ENCODE measurements at places on chromosomes 13 and 19. TPM values are rescaled to one million over a fixed set of nuclear protein-coding genes. Genes with fewer than 3 reads are reported as not detected.

Gene IGFL2
- total RNA-seq = not detected

Gene CD177
- total RNA-seq = not detected

Gene CEACAM16
- total RNA-seq = not detected

Gene RFPL4AL1
- total RNA-seq = not detected

Gene PSPC1
- 70.5 TPM for total RNA-seq

Gene ZNF880
- 17.8 TPM for total RNA-seq

DNA sequence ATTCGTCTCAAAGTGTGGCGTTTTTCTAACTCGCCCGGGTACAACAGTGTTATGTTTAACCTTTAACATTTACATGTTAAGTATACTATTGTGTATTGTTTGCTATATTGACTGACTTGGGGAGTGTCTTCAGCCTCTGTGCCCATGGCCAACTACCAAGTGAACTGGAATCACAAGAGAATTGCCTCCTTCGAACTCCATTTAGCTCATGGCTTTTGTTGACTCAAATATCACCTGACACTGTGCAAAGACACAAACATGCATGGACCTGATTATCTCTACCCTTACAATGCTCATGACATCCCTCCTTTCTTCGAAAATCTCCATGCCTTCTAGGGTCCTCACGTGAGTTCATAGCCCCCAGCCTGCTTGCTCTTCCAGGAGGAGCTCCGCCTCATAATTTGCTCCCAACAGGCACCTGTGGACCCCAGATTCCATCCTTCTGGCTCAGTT is 704 bp downstream of the ZNF814 start:
- H3K36me3 ChIP-seq = peaks cover 65% of the 10 kb centered on the region
- H3K27me3 ChIP-seq = no peaks in the 10 kb centered on the region
- H3K27ac ChIP-seq = peak overlapping the region; percentile 92
- peaks cover 28% of the 10 kb centered on the region for H3K4me1 ChIP-seq
- no peak for DNase-seq

GRCh38 chr13:64749301-64749700 is 2480.8 kb downstream of the PCDH9 start:
- DNase-seq = no peak
- H3K36me3 ChIP-seq = no peaks in the 10 kb centered on the region
- no peaks in the 10 kb centered on the region for H3K27me3 ChIP-seq
- H3K4me3 ChIP-seq = no peak overlapping the region

- no peak for DNase-seq
- H3K27me3 ChIP-seq = no peaks in the 10 kb centered on the region
- no peaks in the 10 kb centered on the region for H3K4me1 ChIP-seq
Measured at GRCh38 chr19:5303208-5303607, 37.4 kb downstream of the PTPRS start.

DNA sequence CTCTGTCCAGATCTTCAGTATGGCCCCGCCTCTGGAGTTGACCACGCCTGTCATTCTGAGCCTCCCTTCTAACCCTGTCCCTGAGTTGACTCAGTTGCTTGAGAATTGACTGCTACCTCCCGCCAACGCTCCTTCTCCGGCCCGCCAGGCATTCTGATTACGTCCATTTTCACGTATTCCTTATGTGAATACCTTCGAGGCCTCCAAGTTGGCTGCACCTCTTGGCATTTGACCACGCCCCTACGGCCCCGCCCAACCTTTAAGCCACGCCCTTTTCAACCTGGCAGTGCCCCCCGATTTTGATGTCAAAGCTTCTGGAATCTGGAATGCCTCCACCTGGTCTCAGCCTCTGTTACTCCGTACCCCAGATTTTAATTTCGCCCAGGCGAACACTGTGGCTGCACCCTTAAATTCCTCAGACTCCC is 1.7 kb upstream of the EML2 start:
- H3K27ac ChIP-seq = peak overlapping the region; percentile 96
- peaks cover 3% of the 10 kb centered on the region for H3K27me3 ChIP-seq
- peaks cover 55% of the 10 kb centered on the region for H3K4me1 ChIP-seq
- H3K4me3 ChIP-seq = peak overlapping the region; percentile 80
- peaks cover 9% of the 10 kb centered on the region for H3K36me3 ChIP-seq

- no peak overlapping the region for H3K27ac ChIP-seq
- peaks cover 91% of the 10 kb centered on the region for H3K4me1 ChIP-seq
Measured at GRCh38 chr13:48500652-48501197, 32.2 kb downstream of the RCBTB2 start.

GRCh38 chr13:26558987-26559386 is 1.5 kb downstream of the WASF3 start:
- peaks cover 3% of the 10 kb centered on the region for H3K4me1 ChIP-seq
- H3K27me3 ChIP-seq = peaks cover 40% of the 10 kb centered on the region
- no peaks in the 10 kb centered on the region for H3K36me3 ChIP-seq
- no peak for DNase-seq
- H3K27ac ChIP-seq = no peak overlapping the region

DNA sequence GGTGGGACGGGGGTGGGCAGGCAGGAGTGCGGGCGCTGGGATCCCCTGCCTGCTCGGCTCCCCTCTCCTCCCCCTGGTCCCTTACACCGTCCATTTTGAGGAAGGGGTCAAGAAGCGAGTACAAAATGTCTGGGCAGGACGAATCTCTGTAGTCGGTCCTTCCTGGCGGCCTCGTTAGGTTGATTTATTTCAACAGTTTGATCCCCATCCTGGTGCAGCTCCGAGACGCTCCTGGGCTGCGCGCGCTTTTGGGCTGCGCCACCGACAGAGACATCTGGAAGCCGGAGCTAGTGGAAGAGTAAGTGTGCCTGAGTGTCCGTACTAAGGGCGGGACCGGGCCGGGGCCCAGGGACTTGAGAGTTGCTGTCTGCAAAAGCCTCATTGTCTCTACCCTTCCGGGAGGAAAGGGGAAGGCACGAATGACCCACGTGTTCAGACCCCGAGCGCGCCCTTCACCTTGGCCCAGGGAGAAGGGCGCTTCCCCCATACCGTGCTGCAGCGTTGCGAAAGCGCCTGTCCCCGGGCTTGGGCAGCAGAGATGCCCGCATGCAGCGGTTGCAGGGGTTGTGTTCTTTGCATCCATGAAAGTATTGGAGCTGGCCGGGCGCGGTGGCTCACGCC is 1.8 kb downstream of the ZNF114 start:
- peak overlapping the region; percentile 31 for H3K27ac ChIP-seq
- H3K36me3 ChIP-seq = no peaks in the 10 kb centered on the region
- no peak for DNase-seq

DNA sequence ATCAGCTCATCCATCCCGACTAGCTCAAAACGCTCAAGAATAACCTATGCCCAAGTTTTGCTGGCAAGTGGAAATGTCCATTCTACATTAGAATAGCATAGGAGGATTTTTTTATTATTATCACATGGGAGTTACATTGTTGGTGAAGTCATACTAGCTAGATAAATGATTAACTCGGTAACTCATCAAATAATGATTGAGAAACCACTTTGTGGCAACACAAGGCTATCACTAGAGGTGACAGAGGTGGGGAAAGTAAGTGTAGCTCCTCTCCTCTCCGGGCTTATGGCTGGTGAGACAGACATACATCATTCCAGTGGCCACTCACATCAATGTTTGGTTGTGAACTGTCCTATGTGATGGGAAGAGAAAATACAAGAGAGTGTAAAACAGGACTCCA is 161.6 kb downstream of the ZIC5 start:
- no peaks in the 10 kb centered on the region for H3K36me3 ChIP-seq
- no peak overlapping the region for H3K27ac ChIP-seq
- H3K4me1 ChIP-seq = no peaks in the 10 kb centered on the region
- H3K4me3 ChIP-seq = no peak overlapping the region
- no peaks in the 10 kb centered on the region for H3K27me3 ChIP-seq

- peaks cover 13% of the 10 kb centered on the region for H3K36me3 ChIP-seq
- peak overlapping the region; percentile 53 for H3K4me3 ChIP-seq
- DNase-seq = no peak
- H3K4me1 ChIP-seq = peaks cover 47% of the 10 kb centered on the region
Measured at GRCh38 chr19:6667114-6667627, 2.8 kb downstream of the TNFSF14 start.

DNA sequence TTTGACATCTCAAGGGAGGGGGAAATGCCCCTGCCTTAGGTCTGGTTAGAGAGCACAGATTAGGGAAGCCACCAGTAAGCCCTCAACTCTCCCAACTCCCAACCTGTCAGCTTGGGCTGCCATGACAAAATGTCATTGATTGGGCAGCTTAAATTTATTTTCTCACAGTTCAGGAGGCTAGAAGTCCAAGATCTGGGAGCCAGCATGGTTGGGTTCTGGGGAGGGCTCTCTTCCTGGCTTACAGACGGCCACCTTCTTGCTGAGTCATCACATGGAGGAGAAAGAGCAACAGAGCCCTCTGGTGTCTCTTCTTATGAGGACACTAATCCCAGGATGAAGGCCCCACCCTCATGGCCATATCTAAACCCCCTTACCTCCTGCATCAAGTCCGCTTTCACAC is 24.2 kb downstream of the C19orf12 start:
- no peak overlapping the region for H3K4me3 ChIP-seq
- H3K4me1 ChIP-seq = peaks cover 46% of the 10 kb centered on the region
- no peaks in the 10 kb centered on the region for H3K27me3 ChIP-seq

DNA sequence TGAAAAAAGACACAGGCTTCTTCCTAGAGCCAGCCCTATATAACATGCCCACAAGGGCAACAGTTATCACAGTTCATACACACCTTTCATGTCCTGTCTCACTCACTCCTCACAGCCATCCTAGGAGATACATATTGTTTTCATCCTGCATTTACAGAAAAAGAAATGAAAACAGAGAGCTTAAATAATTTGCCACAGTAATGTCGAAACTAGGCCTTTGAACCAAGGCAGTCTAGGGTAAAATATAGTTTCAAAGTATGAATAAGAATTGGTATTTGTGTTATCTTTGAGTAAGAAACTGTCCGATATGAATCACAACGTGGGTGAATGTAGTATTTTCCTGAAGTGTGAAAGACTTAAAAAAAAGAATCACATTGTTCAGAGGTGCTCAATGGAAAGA is 26.8 kb downstream of the CLDN10 start:
- no peaks in the 10 kb centered on the region for H3K36me3 ChIP-seq
- H3K4me3 ChIP-seq = no peak overlapping the region
- H3K27me3 ChIP-seq = no peaks in the 10 kb centered on the region
- no peak for DNase-seq

DNA sequence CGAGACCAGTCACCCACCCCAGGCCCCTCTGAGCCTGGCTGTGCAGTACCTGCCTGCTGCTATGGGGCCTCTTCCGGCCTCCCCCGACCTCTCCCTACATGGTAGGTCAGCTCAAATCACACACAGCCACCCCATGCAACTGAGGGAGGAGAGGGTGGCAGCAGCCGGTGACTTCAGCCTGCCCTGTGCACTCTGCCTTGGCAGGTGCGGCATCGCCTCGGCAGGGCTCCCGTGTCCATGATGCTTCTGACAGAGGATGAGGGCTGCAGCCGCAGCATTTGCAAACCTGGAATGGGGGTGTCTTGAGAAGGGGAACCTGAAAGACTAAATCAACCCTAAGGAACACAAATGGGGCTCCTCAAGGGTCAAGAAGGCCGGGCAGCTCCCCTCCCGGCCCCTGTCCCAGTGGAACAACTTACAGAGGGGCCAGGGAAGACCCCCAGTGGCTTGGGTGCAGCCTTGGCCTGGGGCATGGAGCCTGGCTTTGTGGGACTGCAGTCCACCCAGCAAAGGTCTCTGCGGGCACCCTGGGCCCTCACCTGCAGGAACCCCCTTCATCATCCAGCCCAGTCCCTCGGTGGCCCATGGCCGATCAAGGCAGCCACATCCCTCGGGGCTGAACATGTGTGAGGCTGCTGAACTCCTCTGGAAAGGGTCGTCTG is 6.7 kb downstream of the TEX29 start:
- DNase-seq = no peak
- H3K36me3 ChIP-seq = no peaks in the 10 kb centered on the region
- H3K4me3 ChIP-seq = no peak overlapping the region
- no peak overlapping the region for H3K27ac ChIP-seq

DNA sequence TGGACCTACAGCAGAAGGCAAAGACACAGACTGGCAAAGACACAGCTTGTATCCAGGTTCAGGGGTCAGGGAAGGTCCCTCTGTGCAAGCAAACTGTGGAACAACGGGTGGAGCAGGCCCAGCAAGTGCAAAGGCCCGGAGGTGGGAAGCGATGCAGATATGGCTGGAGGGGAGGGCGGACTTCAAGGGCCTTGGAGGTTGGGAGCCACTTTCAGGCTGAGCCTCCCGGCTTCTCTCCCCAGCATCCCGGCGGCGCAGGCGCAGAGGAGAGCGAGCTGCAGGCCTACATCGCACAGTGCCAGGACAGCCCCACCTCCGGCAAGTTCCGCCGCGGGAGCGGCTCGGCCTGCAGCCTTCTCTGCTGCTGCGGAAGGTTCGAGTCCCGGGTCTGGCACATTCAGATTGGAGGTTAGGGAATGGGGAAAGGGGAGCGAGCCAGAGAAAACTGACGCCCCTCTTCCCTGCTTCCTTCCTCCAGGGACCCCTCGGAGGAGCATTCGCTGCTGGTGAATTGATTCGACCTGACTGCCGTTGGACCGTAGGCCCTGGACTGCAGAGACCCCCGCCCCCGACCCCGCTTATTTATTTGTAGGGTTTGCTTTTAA is 2.1 kb upstream of the PNPLA6 start:
- no peaks in the 10 kb centered on the region for H3K27me3 ChIP-seq
- peaks cover 27% of the 10 kb centered on the region for H3K4me1 ChIP-seq
- peak overlapping the region; percentile 95 for H3K4me3 ChIP-seq
- no peak for DNase-seq
- peaks cover 8% of the 10 kb centered on the region for H3K36me3 ChIP-seq

DNA sequence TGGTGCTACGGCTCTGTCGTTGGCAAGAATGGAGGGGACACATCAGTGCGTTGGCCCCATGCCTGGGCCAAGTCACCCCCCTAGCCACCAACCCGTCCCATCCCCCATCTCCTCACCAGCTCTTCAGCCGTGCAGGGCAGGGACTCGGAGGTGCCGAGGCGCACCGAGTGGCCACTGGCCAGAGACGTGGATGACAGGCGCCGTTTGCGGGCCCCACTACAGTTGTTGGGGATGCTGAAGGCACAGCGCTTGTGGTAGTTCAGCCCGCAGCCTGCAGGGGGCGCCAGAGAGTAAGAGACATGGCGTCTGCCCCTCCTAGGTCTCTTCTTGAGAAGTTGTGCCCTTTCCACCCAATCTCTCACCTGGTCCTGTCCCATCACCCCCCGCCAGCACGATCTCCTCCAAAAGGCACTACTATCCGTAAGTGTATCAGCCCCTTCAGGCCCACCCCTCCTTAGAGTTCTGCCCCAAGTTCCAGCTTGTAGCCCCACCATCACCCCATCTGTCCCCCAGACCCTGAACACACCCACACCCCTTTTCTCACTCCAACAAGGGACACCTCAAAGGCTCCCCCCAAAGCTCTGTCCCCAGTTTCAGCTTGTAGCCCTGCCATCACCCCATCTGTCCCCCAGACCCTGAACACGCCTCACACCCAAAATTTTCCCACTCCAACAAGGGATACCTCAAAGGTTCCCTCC is 12.4 kb downstream of the PRKD2 start:
- DNase-seq = peak; percentile 89
- H3K27me3 ChIP-seq = no peaks in the 10 kb centered on the region
- no peak overlapping the region for H3K4me3 ChIP-seq
- peaks cover 10% of the 10 kb centered on the region for H3K4me1 ChIP-seq
- peaks cover 58% of the 10 kb centered on the region for H3K36me3 ChIP-seq

- H3K27ac ChIP-seq = peak overlapping the region; percentile 96
- H3K27me3 ChIP-seq = no peaks in the 10 kb centered on the region
- peaks cover 8% of the 10 kb centered on the region for H3K36me3 ChIP-seq
- H3K4me1 ChIP-seq = peaks cover 67% of the 10 kb centered on the region
- no peak for DNase-seq
- peak overlapping the region; percentile 79 for H3K4me3 ChIP-seq
Measured at GRCh38 chr19:1854542-1855039, 6.3 kb upstream of the REXO1 start.
